Epithelial cell of proximal tubule (primary cell): ENCODE measurements at places on chromosomes 5 and 9. TPM values are rescaled to one million over a fixed set of nuclear protein-coding genes. Genes with fewer than 3 reads are reported as not detected.

DNA sequence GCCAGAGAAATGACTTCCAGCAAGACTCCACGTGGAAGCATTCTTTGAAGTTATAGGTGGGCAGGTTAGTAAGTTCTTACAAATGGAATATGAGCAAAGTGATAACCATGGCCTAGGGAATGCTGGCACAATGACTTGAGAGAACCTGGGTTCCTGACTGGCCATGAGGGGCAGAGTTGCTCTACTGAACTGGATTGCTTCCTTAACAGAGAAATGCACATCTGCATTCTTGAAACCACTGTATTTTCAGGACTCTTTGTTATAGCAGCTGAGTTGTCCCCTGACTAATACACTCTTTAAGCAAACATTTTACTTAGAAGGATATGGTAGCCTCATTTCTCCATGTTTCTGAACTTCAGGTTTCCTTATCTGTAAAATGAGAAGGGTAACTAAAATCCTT lies 108.3 kb upstream of the GNA14 start:
- no peak for DNase-seq

The ACOT12 gene
- total RNA-seq, result not detected in 2 replicates

The LHX3 gene
- not detected in 2 replicates for total RNA-seq

- no peak for DNase-seq
These were observed 14.8 kb upstream of the CEMIP2 start for GRCh38 chr9:71783120-71783523.

The NIPSNAP3A gene
- total RNA-seq, result 34.4 and 34.7 TPM in 2 replicates

- no peak for DNase-seq
These were observed 17.1 kb upstream of the HSD17B3 start for GRCh38 chr9:96318921-96319565.

- DNase-seq, result no peak
These were observed 473.3 kb upstream of the ZNF608 start for GRCh38 chr5:125219710-125220109.

DNA sequence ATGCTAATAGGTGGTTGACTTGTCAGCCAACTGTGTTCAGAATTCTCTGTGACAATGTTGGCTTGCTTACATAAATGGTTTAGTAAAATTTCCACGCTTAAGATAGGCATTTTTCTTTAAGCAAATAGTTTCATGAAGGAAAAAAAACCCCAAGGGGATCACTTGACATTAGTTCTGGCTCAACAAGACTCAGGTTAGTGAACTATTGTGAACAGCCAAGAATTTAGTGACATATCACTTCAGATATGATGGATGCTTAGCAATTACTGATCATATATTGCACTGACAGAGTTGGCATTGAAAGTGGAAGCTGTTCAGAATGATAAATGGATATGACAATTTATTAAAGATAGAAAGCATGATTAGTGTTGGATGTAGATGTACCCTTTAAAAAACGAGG lies 218.5 kb downstream of the TMEM232 start:
- no peak for DNase-seq

DNA sequence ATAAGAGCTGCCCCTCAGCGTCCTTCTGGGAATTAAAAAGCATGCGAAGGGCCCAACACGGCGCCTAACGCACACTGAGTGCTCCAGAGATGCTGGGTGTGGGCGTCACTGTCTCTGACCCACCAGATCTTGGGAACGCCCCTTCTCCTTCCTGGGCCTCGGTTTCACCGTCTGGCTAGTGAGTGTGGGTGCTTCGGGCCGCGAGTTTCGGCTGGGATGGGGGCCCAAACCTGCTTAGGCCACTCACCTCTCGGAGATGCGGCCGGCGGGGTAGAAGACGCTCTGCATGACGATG lies 3.7 kb downstream of the PIP5KL1 start:
- no peak for DNase-seq

DNA sequence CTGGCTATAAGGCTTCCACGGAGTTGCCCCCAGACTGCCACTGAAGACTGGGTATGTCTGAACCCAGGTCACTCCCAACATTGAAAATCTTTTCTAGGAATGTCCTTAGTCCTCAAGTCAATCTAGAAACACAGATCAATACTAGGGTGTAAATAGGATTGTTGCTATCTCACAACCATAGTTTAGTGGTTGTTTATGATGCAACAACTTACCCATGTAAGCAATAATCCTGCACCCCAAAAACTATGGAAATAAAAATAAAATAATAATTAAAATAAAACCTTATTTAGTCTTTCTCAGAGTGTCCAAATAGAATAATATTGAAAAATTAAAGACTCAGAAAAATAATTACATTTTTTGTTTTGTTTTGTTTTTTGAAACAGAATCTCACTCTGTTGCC lies 66.3 kb upstream of the FUBP3 start:
- no peak for DNase-seq

GRCh38 chr5:76690704-76691466 lies 25.0 kb upstream of the F2R start:
- DNase-seq, result no peak

GRCh38 chr5:40653221-40654022 lies 26.3 kb upstream of the PTGER4 start:
- DNase-seq, result no peak

GRCh38 chr9:127277770-127278169 lies 13.2 kb downstream of the GARNL3 start:
- DNase-seq, result no peak

- no peak for DNase-seq
These were observed 112.7 kb downstream of the NTRK2 start for GRCh38 chr9:84781931-84782866.

GRCh38 chr5:107275333-107275732 lies 395.4 kb downstream of the EFNA5 start:
- DNase-seq, result no peak

DNA sequence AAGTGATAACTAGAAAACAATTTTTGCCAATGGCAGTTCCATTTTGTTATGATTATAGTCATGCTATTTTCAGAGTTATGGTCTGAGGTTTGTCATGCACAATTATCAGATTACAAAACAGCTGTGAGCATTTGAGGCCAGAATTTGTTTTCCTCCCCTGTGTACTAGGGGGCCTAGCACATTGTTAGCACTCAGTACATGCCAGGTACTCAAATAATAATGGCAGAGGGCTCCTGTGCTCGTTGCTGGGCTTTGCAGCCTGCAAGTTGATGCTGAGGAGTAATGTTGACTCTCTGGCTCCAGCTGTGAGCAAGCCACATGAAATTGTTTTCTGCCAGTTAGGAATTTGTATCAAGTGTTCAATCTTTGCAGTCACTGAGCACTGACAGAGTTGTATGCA lies 6.9 kb downstream of the DNAI1 start:
- no peak for DNase-seq

The NMUR2 gene
- total RNA-seq, result 0.22 TPM in 1 of 2 replicates, not detected in the other

The GALNT12 gene
- total RNA-seq, result 8.8 and 19.5 TPM in 2 replicates

The HTR4 gene
- not detected in 2 replicates for total RNA-seq

DNA sequence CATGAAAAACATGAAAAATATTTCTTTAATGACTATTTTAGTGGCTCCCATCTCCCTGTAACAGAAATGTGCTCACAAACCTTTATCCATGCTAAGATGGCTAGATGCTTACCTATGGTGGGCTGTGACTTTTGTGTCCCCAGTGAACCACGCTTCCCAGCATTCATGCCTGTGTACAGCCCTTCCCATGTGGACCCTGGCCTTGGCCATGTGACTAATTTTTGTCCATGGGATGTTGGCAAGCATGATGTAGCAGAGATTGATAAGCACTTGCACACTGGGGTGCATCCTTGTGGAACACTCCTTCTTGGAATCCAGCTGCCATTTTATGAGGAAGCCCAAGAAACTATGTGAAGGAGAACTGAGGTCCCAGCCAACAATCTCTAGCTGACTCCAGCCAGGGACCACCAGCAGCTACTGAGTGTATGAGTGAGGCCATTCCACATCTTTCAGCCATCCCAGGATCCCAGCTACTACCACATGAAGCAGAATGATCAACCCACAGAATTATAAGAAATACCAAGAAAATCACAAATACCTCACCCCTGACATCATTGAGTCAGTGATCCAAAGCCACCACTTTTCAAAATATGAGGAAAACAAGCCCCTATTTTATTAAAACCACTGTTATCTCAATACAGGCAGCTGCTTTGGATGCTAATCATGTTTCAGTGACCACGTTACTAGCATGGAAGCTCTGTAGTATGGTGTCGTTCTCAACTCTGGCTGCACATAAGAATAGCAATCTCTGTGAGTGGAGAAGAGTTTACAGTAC lies 16.1 kb upstream of the RAI14 start:
- DNase-seq, result no peak

GRCh38 chr5:106303911-106304310 lies 1366.8 kb downstream of the EFNA5 start:
- no peak for DNase-seq

GRCh38 chr5:139882316-139882715 lies 86.7 kb downstream of the PSD2 start:
- no peak for DNase-seq

DNA sequence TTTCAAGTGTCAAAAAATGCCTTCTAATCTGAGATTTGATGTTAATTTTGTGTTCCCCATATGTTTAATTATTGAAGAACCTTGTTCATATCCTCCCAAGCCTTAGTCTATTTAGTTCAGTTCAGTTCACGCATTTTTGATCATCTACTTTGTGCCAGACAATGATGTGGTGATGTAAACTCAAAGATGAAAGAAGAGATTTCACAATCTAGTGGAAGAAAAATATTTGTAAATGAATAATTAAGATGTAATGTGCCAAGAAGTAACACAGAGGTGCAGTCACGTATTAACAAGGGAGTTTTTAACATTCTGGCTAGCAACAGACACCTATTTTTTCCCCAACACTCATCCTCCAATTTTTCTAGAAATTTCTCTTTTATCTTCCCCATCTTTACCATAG lies 22.1 kb upstream of the KIF2A start:
- DNase-seq, result no peak

The SLC6A19 gene
- total RNA-seq, result not detected in 2 replicates

DNA sequence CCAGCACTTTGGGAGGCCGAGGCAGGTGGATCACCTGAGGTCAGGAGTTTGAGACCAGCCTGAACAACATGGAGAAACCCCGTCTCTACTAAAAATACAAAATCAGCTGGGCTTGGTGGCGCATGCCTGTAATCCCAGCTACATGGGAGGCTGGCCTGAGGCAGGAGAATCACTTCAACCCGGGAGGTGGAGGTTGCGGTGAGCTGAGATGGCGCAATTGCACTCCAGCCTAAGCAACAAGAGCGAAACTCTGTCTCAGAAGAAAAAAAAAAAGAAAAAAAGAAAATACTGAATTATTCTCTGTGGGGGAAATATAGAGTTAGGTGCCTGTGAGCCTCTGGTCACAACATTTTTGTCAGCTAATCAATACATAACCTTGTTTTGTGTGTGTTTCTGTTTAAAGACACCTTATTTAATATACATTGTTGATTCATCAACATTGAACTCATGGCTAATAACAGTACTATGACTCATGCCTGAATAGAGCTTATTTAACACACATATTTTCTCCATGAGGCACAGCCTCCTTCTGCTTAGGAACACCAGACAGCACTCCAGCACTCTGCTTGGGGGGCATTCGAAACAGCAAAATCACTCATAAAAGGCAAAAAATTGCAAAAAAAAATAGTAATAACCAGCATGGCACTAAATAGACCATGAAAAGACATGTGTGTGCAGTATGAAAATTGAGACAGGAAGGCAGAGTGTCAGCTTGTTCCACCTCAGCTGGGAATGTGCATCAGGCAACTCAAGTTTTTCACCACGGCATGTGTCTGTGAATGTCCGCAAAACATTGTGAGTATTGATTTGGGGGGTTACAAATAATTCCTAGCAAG lies at the start of gene IL31RA:
IL31RA (plus strand) TSS at position 519 of the 836 bp plus-strand sequence; CDS start at position 733, 214 bp downstream.
- peak; percentile 64 for DNase-seq
